ENCODE measurements at places on chromosomes 13 and 19.

- DNase-seq, result no peak
Measured at GRCh38 chr13:46529216-46529919, 23.6 kb upstream of the LRCH1 start.

GRCh38 chr19:55463583-55464031 lies 944 bp downstream of the C19orf85 start:
- no peak for DNase-seq

DNA sequence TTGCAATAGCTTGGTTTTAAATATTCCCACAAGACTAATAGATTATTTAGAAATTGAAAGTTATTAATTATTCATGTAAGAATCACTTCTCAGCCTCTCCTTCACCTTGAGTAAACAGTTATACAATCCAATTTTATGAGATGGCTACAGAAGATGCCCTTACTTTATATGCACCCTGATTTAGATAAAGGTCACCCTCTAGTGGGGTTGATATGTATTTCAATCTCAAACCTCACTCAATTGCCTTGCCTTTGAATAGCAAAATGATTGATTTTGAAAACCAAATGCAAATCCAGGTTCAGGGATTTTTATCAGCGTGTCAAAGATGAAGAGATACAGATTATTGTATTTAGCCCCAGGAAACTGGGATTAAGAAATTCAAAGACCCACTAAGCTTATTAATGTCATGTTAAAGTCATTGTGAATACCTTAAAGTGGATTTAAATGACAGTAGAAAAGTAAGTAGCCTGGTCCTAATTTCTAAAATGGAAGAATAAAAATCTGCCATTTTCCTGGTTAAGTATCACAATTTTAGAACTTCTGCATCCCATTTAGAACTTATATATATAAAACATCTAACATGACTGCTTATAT lies 305.1 kb downstream of the ITGBL1 start:
- peak; percentile 17 for DNase-seq

- no peak for DNase-seq
Measured at GRCh38 chr13:48154671-48155070, 59.8 kb upstream of the MED4 start.

- DNase-seq, result peak; percentile 88
Measured at GRCh38 chr13:110463871-110464510, 97.5 kb downstream of the RAB20 start.
